Stimulated activated CD4-positive, alpha-beta T cell treated with anti-CD3 and anti-CD28 coated beads, Interleukin-12 subunit alpha, Interleukin-12 subunit beta, amount 100 ng/mL, for 48 hours (primary cell): ENCODE measurements at places on chromosomes 6 and 20.

DNA sequence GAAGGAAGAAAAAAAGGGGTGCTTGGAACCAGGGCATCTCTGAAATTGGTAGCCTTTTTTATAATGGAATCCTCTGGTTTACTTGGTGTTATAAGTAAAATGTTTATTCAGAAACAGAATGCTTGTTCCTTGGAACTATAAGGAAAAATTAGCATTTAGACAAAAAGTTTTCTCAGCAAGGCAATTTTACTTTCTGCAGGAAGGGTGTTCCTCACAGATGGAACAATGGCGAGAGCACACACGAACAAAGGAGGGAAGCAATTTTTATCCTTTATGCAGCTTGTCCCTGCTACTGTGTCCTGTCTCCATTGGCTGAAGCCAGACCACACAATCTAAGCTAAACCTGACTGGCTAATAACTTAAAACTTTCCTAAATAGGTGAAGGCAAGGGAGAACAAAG, 22.7 kb upstream of the FANCE start:
- DNase-seq: no peak

DNA sequence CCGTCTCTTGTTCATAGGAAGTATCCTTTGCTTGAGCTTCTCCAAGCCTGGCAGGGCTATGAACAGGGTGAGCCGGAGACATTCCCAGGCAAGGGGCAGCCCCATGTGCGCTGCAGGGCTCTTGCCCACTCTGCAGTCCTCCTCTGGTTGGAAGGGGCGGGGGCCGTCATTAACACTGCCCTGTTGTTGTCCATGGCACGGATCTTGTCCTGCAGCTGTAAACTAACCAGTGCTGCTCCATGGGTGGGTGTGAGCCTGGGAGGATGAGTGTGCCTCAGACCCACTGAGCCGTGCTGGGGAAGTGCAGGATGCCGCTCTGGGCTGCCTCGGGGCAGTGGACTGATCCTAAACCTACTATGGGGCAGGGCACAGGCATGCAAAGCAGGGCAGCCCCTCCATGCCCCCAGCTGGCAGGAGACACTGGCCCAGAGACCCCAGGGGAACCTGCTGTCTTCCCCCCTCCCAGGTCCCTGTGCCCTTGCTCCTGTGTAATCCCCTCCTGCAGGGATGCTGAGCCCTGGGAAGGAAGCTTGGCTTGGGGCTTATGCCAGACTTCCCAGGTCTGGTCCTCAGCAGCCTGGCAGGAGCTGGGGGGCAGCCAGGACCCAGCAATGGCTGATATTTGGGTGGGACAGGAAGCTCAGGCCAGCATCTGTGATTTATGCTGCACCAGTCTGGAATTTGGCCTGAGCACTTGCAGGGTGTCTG, 8.5 kb downstream of the EBF4 start:
- no peak for DNase-seq

DNA sequence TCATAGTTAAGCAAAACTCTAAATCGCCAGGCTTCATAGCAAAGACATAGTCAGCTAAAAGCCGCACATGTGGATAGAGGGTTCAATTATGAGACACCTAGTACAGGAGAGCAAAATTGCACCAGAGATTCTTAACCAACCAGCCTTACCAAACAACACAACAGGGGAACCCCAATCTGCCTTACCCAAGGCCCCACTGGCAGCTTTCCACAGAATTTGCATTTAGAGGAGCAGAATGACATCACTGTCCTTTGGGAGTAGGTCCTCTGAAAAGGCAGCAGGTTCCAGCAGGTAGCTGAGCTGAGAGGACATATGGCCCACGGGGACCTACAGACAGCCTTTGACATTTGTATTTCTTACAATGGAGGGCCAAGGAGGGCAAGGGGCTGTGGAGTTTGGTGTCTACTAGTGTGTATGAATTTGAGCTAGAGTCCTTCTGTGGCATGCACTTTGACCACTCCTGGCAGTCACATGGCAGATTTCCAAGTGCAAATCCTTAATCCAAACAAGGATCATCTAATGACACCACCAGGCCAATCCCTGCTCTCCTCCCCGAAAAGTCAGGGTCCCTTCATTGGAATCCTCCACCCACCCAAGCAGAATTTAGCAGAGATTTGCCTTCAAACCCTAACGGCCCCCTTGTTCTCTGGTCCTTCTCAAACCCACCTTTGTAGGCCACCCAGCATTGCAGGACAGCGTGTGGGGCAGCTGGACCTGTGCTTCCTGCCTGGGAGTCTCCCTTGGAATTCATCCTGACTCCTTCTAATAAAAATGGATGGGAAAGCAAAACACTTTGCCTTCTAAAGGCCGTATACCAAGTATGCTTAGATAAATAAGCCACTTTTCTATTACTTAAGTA, 171.2 kb upstream of the SUPT3H start:
- no peak for DNase-seq

- DNase-seq: no peak
Measured at GRCh38 chr6:53020005-53020744, 25.1 kb upstream of the GSTA4 start.

- DNase-seq: no peak
Measured at GRCh38 chr6:34516391-34517324, 39.5 kb downstream of the SPDEF start.

DNA sequence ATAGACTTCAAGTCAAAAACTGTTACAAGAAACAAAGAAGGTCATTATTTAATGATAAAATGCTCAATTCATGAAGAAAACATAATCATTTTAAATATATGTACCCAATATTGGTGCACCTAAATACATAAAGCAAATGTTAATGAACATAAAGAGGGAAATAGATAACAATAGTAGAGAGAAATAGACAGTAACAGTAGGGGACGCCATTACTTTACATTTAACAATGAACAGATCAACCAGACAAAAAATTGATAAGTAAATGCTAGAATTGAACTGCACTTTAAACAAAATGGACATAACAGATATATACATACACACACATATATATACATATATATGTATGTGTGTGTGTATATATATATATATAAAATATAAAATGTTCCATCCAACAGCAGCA, 37.4 kb downstream of the IL22RA2 start:
- no peak for DNase-seq

DNA sequence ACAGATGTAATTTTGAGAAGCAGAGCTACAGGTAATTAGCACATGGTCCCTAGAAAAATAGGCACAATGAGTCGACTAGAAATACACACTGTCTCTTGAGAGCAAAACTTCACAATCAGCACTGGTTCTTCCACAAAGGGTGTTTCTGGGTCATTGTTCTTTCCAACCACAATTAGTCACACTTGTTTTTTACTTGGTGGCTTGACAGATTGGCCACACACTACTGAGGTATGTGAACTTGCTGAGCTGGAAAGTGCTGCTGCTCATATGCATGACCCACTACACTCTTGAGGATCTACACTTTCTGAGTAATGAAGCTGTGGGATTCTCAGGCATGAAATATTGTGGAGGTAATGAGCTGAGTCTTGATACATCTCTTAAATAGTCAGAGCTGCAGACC, 347.7 kb downstream of the BCKDHB start:
- DNase-seq: no peak
